ENCODE measurements at places on chromosomes 3 and 15.
A peak's percentile ranks its signal among the peaks of the same experiment; 100 is the strongest.

DNA sequence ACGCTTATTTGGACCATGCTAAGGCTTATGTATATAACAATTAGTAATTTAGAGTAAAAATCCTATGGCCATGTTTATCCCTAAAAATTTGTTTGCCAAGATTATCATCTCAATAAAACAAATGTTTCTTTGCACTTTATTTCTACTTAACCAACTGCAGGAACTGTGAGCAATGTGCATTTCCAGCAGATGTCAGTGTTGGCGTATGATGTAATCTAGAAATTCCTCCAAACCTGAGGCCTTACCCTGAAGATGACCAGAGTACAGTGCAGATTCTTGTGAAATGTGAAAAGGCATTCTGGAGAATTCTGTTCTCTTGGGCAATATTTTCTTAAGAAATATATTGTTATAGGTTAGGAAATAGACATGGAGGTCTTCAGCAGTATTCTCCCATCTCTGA lies 205.9 kb downstream of the MBNL1 start:
- DNase-seq, result peak; percentile 51

DNA sequence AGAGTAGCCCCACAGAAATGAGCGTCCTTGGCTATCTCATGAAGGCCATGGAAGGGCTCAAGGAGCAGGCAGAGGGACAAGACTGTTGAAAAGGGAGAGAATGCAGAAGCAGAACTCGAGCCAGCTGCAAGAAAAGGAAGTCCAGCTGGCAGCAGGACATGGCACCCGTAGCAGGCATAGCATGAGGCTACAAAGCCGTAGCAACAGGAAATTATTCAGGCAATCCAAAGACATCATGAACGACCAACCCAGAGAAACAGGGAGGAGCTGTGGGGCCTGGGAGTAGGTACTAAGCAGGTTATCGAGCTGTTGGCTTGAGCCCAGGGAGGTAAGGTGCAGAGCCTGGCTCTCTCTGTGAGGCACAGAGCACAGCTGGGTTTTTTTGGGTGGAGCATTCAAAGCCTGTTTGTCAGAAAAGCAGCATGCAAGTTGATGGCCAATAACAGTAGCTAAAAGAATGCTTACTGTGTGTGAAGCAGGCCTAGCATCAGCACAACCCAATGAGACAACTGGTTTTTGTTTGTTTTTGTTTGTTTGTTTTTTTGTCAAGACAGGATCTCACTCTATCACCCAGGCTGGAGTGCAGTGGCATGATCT lies 144.0 kb upstream of the SMAD3 start:
- DNase-seq, result no peak

DNA sequence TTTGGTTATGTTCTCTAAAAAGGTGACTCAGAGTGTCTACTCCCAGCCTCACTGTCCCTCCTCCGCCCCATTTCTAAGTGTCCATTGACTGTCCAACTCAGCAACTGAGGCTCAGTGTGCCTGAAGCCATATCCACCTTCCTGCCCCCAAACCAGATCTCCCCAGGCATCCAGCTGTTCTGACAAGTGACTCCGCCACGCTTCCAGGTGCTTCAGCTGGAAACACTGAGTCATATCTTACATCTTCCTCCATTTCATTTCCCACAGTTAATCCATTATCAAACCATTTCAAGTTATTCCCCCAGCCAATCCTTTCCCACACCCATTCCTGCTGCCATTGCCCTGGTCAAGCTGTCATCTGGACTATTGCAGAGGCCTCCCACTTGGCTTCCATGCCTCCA lies 17.1 kb downstream of the MAGEF1 start:
- DNase-seq, result no peak

DNA sequence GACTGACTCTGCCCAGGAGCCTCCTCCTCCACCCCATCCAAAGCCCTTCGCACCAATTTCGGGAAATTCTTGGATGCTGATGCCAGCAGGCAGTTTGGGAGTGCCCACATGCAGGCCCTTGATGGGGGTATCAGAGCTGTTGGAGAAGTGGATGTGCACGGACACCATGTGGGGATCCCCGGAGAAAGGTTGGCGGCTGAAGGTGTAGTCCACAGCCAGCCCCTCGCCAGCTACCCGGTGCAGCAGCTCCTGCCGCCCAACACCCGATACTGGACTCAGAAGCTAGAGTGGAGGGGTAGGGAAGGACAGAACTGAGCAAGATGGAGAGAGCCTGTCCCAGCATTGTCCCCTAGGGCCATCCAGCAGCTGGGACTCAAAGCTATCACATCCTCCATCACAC lies 15.5 kb upstream of the CPEB1 start:
- DNase-seq, result no peak

- no peak for DNase-seq
These were observed 45.4 kb downstream of the GPR156 start for GRCh38 chr3:120239644-120240043.

GRCh38 chr3:107999215-107999775 lies 91.5 kb downstream of the CD47 start:
- no peak for DNase-seq

- DNase-seq, result no peak
These were observed 17.1 kb upstream of the DCBLD2 start for GRCh38 chr3:98918586-98918985.

DNA sequence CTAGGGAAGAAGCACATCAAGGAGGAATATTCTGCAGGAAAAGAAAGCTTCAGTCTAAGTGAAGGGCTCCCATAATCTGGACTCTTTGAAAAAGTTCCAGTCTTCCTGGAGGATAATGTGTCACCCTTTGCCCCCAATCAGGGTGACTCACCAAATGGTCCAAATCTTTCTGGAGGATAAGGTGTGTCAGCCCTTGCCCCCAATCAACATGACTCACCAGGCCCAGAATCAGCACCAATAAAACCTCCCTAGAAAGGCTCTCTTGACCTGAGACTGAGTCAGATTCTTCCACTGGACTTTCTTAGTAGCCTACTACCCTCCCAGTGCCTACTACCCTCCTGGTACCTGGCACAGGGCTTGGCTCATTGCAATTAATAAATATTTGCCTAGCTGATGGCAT lies 9.5 kb upstream of the ARL14 start:
- no peak for DNase-seq

DNA sequence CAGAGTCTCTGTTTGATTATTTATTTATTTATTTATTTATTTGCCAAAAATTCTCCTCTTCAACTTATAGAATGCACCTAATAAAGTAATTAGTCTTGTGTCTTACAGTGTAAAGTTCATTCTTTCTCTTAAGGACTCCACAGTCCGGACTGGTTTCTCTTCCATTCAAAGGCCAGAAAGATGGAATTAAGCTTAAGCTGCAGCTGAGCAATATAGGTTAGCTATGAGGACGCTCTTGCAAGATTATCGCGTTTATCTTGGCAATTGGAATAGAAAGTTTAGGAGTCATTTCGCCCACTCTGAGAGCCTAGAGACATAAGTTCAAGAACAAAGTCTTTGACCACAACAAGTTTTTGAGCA lies 15.0 kb downstream of the TAGLN3 start:
- DNase-seq, result no peak

DNA sequence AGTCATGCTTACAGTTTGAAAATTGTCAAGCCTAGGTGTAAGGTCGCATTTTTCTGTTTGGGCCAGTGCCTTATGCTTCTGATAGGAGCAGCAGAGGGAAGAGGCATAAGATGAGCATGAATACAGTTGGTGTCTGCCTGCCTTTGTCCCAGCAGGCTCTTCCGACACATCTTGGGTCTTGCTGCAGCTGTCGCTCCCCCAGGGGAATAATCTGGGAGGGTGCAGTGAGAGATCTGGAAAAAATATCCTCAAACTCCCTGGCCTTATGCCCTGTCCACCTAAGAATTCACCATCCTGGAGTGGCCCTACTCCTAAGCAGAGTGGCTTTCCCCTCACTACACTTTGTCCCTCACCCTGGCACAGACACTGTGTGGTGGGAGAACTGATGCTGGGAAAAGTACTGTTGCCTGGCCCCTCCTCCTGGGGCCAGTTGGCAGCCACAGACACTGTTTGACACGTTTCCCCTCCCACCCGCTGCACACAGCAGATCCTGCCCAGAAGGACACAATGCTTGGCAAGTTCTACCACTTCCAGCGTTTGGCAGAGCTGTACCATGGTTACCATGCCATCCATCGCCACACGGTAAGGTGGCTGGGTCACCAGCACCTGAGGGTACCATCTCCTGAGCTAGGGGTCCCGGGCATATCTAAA lies 21.1 kb upstream of the RHO start:
- DNase-seq, result no peak

DNA sequence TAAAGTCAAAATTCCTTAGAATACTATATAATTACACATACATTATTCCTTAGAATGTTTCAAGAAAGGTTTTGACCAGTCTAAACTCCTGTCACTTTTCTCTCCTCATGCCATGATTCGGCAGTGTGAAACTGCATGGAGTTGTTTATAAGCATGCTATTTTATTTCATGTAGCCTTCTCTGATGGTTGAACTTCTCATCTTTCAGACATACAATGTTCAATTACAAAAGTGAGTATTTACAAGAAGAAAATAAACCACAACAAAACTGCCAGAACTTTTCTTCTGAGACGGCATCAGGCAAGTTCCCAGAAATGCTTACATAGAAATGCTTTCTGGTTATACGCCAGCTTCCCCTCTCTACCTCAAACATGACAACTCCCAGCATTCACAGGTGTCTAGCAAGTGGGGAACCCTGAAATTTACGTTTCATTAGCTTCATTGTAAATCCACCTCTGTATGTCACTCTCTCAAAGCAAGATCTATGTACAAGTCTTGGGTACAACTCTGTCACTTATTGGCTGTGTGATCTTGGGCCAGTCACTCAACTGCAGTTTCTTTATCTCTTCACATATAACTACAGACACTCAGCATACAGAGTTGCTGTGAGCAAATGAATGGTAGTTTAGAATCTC lies 42.7 kb downstream of the HDGFL3 start:
- peak; percentile 31 for DNase-seq

DNA sequence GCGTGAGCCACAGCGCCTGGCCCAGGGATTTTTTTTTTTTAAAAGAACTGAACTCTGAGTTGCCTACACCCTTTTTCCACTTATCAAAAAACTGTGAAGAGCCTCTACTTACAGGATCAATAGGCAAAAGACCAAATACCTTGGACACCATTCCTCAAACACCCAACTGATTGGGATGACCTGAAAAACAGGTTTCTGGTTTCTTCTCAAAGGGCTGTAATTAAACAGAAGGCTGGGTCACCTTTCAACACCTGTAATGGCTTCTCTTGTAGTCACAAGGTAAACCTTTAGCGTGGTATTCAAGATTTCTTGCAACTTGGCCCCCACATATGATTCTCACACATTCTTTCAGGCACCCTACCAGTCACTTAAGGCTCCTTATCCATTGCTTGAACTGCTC lies 38.4 kb upstream of the PLXND1 start:
- no peak for DNase-seq

- no peak for DNase-seq
These were observed 62.1 kb upstream of the SPRED1 start for GRCh38 chr15:38190501-38190900.

- peak; percentile 56 for DNase-seq
These were observed 52.4 kb upstream of the BLM start for GRCh38 chr15:90664650-90665287.

DNA sequence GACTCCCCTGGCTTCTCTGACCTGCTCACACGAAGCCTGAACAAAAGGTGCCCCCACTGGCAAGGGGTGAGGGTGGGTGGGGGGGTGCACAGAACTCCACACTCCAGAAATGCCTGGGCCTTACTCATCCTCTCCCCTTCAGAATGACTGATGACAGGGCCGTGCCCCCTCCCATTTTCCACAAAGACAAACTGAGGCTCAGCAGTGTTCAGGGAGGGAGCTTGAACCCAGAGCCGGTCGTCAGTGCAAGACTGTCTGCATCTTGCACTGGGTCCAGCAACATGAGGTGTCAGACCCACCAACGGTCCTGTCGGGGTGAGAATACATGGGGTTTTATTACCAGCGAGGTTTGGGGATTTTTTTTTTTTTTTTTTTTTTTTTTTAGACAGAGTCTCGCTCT lies 15.3 kb downstream of the IGDCC3 start:
- DNase-seq, result no peak

GRCh38 chr3:12613250-12613649 lies 50.7 kb downstream of the RAF1 start:
- no peak for DNase-seq

GRCh38 chr3:108887777-108888176 lies 65.2 kb downstream of the TRAT1 start:
- DNase-seq, result no peak

GRCh38 chr3:96960661-96961330 lies 146.4 kb downstream of the EPHA6 start:
- DNase-seq, result no peak

DNA sequence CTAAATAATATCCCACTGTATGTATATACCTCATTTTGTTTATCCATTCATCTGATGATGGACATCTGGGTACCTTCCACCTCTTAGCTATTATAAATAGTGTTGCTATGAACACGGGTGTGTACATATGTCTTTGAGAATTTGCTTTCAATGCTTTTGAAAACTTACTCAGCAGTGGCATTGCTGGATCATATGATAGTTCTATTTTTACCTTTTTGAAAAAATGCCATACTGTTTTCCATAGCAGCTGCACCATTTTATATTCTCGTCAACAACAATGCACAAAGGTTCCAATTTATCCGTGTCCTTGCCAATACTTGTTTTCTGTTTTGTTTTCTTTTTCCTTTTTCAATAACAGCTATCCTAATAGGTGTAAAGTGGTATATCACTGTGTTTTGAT lies 77.1 kb downstream of the PEAK1 start:
- DNase-seq, result no peak

- no peak for DNase-seq
These were observed 480.7 kb upstream of the ADAMTS9 start for GRCh38 chr3:65168547-65168946.

DNA sequence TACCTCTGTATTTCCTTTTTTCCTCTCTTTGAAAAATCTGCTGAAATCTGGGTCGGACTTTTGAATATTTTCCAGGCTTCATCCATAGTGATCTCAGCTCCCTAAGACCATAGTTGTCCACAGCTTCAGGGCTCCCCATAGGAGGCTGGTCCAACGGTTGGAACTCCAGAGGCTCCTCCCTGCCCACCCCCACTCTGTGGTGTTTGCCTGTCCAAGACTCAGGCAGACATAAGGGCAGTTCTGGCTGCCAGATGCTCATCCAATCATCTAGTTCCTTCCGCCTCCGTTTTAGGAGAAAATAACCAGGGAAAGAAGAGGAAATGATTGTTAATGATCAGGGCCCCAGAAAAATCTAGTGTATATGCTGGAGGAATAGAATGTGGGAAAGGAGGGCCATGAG lies 27.9 kb upstream of the PRTG start:
- DNase-seq, result no peak

- no peak for DNase-seq
These were observed 894 bp upstream of the TM4SF4 start for GRCh38 chr3:149473357-149474249.

DNA sequence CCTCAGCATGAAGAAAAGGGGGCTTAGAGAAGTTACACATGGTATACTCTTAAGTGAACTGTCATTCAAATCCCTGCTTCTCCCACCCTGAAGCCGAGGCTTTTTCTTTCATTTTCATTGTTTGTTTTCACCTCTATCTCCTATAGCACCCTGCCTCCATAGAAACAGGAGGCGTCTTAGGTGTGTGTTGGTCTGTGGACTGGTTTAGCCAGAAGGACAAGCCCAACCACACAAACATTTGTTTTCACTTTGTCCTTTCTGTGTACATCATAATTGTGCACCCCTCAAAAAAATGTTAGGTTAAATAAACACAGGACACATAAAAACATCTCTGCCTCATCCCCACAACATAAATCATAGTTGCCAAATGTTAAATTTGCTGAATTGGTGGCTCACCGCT lies 73.3 kb upstream of the UBE2E2 start:
- no peak for DNase-seq

All from erythroblast (primary cell).